ENCODE measurements at places on chromosomes 11 and 22.

- no peak for DNase-seq
Observed at GRCh38 chr11:61830237-61831105, 2.4 kb downstream of the FADS2 start.

DNA sequence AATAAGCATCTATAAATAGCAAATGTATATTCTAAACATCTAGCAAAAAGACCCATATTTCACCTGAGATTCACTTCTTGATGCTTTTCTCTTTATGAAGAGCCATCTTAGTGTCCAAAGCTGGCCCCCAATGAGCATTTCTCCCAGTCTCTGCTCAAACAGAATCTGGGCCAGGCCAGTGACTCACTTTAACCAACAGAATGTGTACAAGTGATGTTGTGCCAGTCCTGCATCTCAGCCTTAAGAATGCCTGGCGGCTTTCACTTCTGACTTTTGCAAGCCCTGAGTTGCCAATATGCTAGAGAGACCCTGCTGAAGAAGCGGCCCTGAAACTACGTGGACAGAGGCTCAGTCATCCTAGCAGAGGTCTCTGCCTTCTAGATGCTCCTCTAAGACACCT is 6.9 kb upstream of the COPB1 start:
- no peak for DNase-seq

DNA sequence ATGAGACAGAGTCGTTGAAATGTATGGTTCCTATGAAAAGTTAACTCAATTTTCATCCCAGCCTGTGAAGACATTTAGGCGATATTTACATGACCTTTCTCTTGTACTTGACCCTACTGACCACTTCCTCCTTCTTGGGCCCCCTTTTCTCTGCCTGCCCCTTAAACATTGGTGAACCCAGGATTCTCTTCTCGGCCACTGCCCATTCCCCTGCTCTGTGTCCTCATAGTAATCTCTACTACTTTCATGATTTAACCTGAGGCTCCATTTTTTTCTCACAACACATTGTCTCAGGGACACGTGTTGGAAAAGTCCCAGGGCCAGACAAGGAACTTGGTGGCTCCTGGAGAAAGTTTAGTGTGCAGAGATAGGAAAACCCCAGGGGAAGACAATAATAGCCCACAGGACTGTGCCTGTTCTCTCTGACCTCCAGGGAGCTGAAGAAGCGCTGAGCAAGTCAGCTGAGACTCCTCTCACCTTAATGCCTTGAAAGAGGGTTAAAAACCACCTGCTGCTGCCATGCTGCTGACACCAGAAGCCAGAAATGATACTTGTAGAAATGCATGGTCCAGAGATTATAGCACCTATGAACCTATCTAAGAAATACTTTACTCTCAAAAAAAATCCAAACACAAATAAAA is 42.5 kb upstream of the SPATA19 start:
- no peak for DNase-seq

- no peak for DNase-seq
Observed at GRCh38 chr22:28507896-28508295, 171.7 kb downstream of the TTC28 start.

DNA sequence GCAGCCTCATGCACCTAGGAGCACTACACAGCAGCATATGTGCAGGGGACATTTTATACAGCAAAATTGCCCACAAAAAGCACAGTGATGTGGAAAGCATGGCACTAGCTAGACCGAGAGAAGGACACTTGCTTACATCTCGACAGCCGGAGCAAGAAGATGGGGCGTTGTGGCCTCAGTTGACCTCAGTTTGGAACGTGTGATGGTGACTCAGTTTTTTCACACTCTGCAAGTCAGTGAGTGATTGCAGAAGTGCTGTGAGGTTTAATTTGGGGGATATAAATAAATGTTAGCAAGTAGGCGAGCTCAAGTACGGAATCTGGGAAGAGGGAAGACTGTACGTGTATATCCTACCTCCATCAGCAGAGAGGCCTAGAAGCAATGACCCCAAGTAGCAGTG is 23.3 kb downstream of the LRP5 start:
- DNase-seq = no peak

All from stimulated activated CD4-positive, alpha-beta T cell treated with anti-CD3 and anti-CD28 coated beads, Interleukin-1b, Interleukin-23, amount 100 ng/mL, for 4 hours (primary cell).